ENCODE measurements at places on chromosomes 2 and 18. TPM values are rescaled to one million over a fixed set of nuclear protein-coding genes. Genes with fewer than 3 reads are reported as not detected.

The SPEG gene
- 22.7 TPM for total RNA-seq

The CLEC4F gene
- total RNA-seq = not detected

The HOXD13 gene
- not detected for total RNA-seq

The CHRND gene
- total RNA-seq = not detected

Data from fibroblast of the aortic adventitia (primary cell).